ENCODE measurements at places on chromosomes 6 and 20. TPM values are rescaled to one million over a fixed set of nuclear protein-coding genes. Genes with fewer than 3 reads are reported as not detected.

The HLA-DMA gene
- total RNA-seq, result 2.1 TPM

The COL9A1 gene
- total RNA-seq, result 8.7 TPM

The SLC2A10 gene
- 23.8 TPM for total RNA-seq

DNA sequence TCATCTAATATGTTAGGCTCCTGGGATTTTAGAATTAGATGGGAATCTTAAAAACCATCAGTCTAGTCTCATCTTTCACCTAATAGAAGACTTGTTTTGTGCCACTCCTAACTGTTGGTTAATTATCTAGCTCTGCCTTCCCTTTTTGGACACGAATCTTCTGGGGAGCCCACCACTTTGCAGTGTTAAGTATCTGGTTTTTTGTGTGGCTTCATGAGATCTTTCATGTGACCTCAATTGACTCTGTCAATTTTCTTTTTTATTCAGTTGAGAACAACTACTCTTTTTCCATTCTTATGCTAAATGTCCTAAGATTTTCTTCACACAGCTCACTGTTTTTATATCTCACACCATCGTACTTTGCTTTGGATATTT is 16.9 kb downstream of the TBPL1 start:
- DNase-seq, result no peak

GRCh38 chr20:10832141-10832540 is 158.3 kb upstream of the JAG1 start:
- no peak for DNase-seq

DNA sequence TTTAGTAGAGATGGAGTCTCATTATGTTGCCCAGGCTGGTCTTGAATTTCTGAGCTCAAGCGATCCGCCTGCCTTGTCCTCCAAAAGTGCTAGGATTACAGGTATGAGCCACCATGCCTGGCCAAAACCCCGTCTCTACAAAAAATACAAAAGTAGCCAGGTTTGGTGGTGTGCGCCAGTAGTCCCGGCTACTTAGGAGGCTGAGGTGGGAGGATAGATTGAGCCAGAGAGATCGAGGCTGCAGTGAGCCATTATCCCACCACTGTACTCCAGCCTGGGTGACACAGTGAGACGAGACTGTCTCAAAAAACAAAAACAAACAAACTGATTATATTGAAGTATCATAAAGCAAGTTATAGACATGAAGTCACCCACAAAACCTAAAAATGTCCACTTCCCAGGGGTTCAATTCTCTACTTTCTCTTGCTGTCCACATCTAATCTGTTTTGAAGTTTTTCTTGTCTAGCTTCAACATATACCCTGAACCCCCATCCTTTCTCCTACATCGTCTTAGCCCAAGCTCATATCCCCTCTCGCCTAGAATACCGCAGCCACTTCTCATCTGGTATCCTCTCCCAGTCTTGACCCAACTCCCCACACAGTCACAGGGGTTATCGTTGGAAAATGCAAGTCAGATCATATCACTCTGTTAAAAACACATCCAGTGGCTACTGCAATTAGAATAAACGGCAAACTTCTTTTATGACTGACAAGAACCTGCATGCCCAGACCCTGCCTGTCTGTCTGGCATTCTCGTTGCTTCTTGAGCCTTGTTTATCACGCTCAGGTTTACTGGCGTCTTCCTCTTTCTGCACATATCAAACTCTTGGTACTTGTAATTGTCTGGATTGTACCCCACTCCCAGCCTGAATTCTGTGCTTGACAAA is 20.1 kb upstream of the NCOA3 start:
- DNase-seq, result no peak

DNA sequence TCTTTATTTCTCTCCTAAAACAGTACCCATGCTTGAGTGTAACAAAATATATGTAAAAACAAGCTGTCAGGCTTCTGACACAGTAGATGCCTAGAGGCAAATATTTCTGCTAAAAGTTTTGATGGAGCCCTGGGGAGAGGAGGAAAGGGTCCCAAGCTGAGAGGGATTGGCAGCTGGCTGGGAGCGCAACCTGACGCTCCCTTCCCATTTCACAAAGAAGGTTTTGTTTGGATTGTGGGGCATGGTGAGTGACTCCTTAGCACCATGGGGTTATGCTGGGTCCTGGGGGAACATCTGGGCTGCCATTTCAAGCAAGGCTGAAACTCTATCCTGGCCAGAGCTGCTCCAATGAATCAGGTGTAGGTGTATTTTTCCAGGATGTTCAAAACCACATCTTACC is 720.5 kb downstream of the MAFB start:
- DNase-seq, result no peak

- DNase-seq, result no peak
Observed at GRCh38 chr20:23231561-23232218, 118.9 kb upstream of the NXT1 start.

DNA sequence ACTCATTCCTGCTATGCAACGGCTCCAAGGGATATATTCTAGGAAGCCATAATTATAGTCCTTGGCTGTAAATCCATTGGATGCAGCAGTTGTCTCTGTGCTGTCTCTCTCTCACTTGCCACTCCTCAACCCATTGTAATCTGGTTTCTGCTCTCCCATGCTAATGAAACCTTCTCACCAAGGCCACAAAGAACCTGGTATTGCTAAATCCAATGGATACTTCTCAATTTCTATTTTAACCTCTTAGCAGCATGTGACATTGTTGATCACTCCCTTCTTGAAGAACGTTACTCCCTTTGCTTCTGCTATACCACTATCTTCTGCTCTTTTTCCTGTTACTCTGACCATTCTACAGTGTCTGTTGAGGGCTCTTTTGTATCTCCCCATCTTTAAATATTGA is 39.8 kb upstream of the GCLC start:
- no peak for DNase-seq

DNA sequence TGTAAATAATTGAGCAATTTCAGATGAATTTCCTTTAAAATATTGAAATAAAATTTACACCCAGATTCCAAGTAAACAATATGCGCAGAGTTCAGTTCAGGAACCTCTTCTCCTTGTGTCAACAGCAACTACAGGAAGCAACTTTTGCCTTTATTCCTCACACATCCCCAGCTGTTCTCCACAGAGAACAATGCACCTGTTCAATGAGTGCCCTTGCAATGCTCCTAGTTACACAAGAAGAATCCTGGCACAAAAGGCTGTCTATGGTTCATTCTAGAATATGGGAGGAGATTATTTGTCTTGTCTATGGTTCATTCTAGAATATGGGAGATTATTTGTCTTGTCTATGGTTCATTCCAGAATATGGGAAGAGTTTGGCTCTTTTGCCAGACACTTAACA is 454.9 kb downstream of the BTBD3 start:
- no peak for DNase-seq

All from mesothelial cell of epicardium (in vitro differentiated cells).